ENCODE measurements at places on chromosomes 12 and 14. TPM values are rescaled to one million over a fixed set of nuclear protein-coding genes. Genes with fewer than 3 reads are reported as not detected.

HSPA2 gene
- total RNA-seq, result 8.7 TPM

EML1 gene
- total RNA-seq, result 41.6 TPM

RIN3 gene
- 5.5 TPM for total RNA-seq

LRP1 gene
- total RNA-seq, result 1.6 TPM

MAP3K9 gene
- 0.57 TPM for total RNA-seq

BATF gene
- total RNA-seq, result 2.9 TPM

ARHGAP9 gene
- not detected for total RNA-seq

DYRK4 gene
- total RNA-seq, result 24.5 TPM

PTPN21 gene
- total RNA-seq, result 9.6 TPM

PROX2 gene
- total RNA-seq, result under 0.01 TPM

PTPRB gene
- 217 TPM for total RNA-seq

PRKD1 gene
- total RNA-seq, result 8.9 TPM

SYT1 gene
- 2.9 TPM for total RNA-seq

GPX2 gene
- total RNA-seq, result not detected

TPH2 gene
- total RNA-seq, result not detected

PKP2 gene
- total RNA-seq, result 3.4 TPM

LALBA gene
- total RNA-seq, result not detected

TGM1 gene
- 0.98 TPM for total RNA-seq

CLEC9A gene
- total RNA-seq, result not detected

RASSF8 gene
- total RNA-seq, result 79.4 TPM

DLK1 gene
- not detected for total RNA-seq

SPTB gene
- total RNA-seq, result not detected

RFLNA gene
- 2.6 TPM for total RNA-seq

SMOC1 gene
- 3.3 TPM for total RNA-seq

DNAJC22 gene
- 0.29 TPM for total RNA-seq

RNASE3 gene
- not detected for total RNA-seq

NOS1 gene
- not detected for total RNA-seq

DNAL1 gene
- 7.5 TPM for total RNA-seq

C1R gene
- total RNA-seq, result 1.1 TPM

ANKRD33 gene
- total RNA-seq, result 0.29 TPM

CFAP73 gene
- total RNA-seq, result not detected

CPSF6 gene
- total RNA-seq, result 35.2 TPM

NFATC4 gene
- 11.4 TPM for total RNA-seq

KCNA5 gene
- not detected for total RNA-seq

HOXC9 gene
- 0.19 TPM for total RNA-seq

BEST3 gene
- 0.29 TPM for total RNA-seq

IKZF4 gene
- 0.67 TPM for total RNA-seq

CAPZA3 gene
- not detected for total RNA-seq

FGD6 gene
- total RNA-seq, result 32.7 TPM

GDF3 gene
- total RNA-seq, result 0.96 TPM

TARBP2 gene
- total RNA-seq, result 52.9 TPM

SLC5A8 gene
- not detected for total RNA-seq

NR4A1 gene
- 0.38 TPM for total RNA-seq

IGF1 gene
- 1.4 TPM for total RNA-seq

KRT2 gene
- total RNA-seq, result not detected

OTX2 gene
- total RNA-seq, result not detected

SMAGP gene
- total RNA-seq, result 18.6 TPM

RNF212B gene
- total RNA-seq, result not detected

FZD10 gene
- total RNA-seq, result not detected

GPR162 gene
- 3.4 TPM for total RNA-seq

KLRF2 gene
- total RNA-seq, result not detected

HOXC12 gene
- not detected for total RNA-seq

DDN gene
- total RNA-seq, result 0.65 TPM

HNF1A gene
- total RNA-seq, result not detected

GRIP1 gene
- under 0.01 TPM for total RNA-seq

ARMH4 gene
- total RNA-seq, result 1.3 TPM
